ENCODE measurements at places on chromosomes 3 and 15. TPM values are rescaled to one million over a fixed set of nuclear protein-coding genes. Genes with fewer than 3 reads are reported as not detected.

The GPX1 gene
- 29.0 TPM for total RNA-seq

The MESP2 gene
- total RNA-seq = 0.27 TPM

The ALDH1A3 gene
- total RNA-seq = 0.34 TPM

The OIP5 gene
- total RNA-seq = 12.8 TPM

The ZDHHC23 gene
- 3.9 TPM for total RNA-seq

The NXPE3 gene
- total RNA-seq = 3.0 TPM

The FBXL22 gene
- not detected for total RNA-seq

The MKRN3 gene
- total RNA-seq = not detected
